ENCODE measurements at places on chromosomes 11 and 22.

- no peak for DNase-seq
Observed at GRCh38 chr11:109739379-109739778, 317.4 kb downstream of the C11orf87 start.

- no peak for DNase-seq
Observed at GRCh38 chr22:22761606-22761962, 117.2 kb downstream of the GGTLC2 start.

- no peak for DNase-seq
Observed at GRCh38 chr11:114604179-114604813, 8.7 kb upstream of the NXPE4 start.

DNA sequence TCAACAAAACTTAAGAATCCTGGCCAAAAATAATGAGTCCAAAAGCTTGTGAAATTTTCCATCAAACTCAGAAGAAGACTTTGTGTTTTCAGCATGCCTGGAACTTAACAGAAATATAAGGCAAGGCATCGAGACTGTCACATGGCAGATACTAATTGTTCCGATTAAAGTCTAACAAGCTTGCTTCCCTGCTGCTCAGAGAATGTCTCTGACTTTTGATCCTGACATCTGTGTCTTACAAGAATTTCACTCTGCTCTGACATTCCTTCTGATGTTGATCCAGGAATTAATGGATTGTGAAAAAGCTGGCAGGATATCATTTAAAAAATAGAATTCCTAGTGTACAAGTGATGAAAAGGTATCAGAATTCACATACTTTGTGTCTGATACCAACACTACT lies 170.2 kb downstream of the DCDC1 start:
- DNase-seq = no peak
